ENCODE measurements at places on chromosomes 3 and 15.

- no peak for DNase-seq
These were observed 194.5 kb upstream of the LRTM1 start for GRCh38 chr3:55122312-55122711.

- no peak for DNase-seq
These were observed 86.1 kb upstream of the SERPINI2 start for GRCh38 chr3:167559924-167560323.

GRCh38 chr15:91515188-91515754 lies 338.2 kb upstream of the SLCO3A1 start:
- DNase-seq: no peak

DNA sequence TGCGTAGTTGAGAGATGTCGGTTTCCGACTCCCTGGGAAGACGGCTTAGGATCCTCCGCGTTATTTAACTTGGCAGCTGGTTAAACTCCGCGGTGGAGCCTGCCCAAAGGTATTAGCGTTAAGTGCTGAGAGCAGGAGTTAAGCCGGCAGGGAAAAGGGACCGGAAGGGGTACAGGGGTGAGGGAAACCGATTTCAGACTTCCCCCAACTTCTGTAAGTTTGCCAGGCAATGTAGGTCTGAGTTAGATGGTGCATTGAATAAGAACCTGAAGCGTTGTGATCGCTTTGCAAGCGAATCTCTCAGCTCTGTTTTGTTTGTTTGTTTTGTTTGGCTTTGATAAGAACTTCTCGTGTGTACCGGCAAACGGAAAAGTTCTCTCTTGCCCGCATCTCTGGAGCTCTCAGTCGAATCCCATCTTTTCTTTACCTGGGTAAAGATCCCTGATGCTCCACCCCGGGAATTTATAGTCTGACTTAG lies 6.0 kb upstream of the FEZF2 start:
- DNase-seq: no peak

- DNase-seq: no peak
These were observed 53.9 kb downstream of the MRPS25 start for GRCh38 chr3:15011174-15011573.

GRCh38 chr3:181568693-181569092 lies 143.0 kb upstream of the SOX2 start:
- no peak for DNase-seq

GRCh38 chr3:14433106-14433505 lies 30.7 kb downstream of the SLC6A6 start:
- no peak for DNase-seq

Data from NCI-H446 treated with DMSO at 0.1 percent for 48 hours (cell line).